Activated gamma-delta T cell treated with Interleukin-2 at 50 U/mL for 16 hours (primary cell): ENCODE measurements at places on chromosomes 4 and X.

GRCh38 chrX:22173966-22174365 is 98.7 kb upstream of the CBLL2 start:
- DNase-seq = no peak

GRCh38 chrX:15072259-15072658 is 197.6 kb downstream of the ASB9 start:
- DNase-seq = no peak

DNA sequence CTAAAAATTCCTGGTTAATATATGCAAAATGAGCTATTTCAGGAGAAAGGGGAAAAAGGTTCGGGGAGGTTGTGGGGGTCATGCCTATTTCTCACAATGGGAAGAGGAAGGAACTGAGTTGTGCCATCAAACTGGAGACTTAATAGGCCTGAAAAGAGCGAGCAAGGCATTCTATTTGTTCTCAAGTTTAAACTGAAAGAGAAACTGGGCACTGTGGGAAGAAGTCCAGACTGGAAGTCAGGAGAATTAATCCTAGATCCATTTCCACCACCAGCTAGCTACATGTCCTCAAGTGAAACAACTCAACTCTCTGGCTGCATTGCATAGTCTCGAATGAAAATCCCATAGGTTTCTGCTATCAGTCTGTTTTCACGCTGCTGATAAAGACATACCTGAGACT is 50.6 kb downstream of the PPARGC1A start:
- DNase-seq = no peak

- no peak for DNase-seq
Measured at GRCh38 chr4:77665381-77666069, 59.9 kb downstream of the CXCL13 start.

- DNase-seq = no peak
Measured at GRCh38 chrX:112512509-112512908, 167.2 kb downstream of the LHFPL1 start.

GRCh38 chrX:155645180-155645579 is 32.4 kb upstream of the TMLHE start:
- no peak for DNase-seq

DNA sequence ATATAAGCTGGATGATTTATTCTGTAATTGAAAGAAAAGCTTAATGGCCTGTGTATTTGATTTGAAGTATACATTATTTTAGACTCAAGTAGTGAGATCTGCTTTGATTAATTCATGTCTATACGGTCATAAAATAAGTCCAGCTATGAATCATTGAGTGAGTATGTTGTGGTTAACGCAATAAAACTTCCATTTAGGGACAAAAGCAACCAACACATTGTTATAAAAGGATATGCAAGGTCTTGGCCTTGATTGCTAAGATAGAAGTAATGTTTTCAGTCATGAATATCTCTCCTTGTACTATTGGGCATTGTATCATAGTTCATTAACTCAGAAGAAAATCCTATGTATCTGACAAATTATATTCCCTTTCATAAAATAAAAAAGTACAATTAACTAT is 162.1 kb downstream of the EPHA5 start:
- DNase-seq = no peak

DNA sequence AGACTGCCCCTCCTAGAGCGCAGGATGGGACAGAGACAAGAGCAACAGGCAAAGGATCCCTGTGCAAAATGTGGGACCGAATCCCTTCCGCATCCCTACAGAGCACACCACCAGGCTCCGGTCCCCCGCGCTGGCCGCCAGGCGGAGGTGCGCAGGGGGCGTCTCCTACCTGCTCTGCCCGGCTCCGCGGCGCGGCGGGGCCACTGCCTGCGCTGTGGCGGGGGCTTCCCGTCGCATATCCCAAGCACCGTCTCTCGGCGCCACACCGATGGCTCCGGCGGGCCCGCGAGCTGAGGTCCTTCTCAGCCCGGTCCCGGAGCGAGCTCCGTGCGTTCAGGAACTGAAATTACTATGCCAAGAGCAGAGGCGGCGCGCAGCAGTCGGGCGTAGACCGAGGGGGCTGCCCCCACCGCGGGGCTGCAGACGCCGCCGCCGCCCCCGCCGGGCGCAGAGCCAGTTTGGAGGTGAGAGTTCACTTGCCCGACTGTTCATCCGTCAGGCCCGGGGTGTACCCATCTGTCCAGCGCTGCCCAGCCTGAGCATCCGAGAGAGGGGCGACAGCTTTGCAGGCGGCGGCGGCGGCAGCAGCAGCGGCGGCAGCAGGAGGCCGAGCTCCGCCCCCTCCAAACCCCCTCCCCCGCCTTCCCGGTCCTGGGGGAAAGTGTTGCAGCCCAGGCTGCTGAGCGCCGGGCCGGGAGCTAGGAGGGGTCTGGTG is at the start of gene GPRIN3:
Gene GPRIN3, minus strand, starts transcription at position 355 of the 715 bp plus-strand sequence. CDS start 57,690 bp downstream, outside the sequence.
- DNase-seq = peak; percentile 54

GRCh38 chrX:18691431-18691830 is 16.0 kb upstream of the PPEF1 start:
- no peak for DNase-seq

GRCh38 chr4:138223231-138223910 is 18.8 kb downstream of the SLC7A11 start:
- no peak for DNase-seq

- no peak for DNase-seq
Measured at GRCh38 chr4:41568363-41568762, 30.4 kb downstream of the LIMCH1 start.

GRCh38 chrX:121106484-121107235 is 59.2 kb downstream of the GLUD2 start:
- DNase-seq = no peak

DNA sequence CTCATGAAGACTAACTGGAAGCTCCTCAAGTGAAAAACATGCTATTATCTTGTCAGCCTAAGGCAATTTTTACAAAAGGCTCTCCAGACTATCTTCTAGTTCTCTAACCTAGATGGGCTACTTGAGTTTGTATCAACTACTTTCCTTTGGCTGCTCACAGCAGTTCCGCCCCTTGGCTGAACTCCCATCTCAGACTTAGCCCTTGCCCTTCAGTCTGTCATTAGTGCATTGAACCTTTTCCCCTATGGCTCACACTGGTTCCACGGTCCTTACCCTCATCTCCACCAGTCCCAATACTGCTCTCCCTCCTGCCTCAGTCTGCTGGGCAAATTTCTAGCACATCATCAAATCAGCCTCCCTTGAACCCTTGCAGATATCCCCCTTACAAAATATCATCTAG is 362.3 kb downstream of the PPP1R2C start:
- DNase-seq = no peak

- no peak for DNase-seq
Measured at GRCh38 chrX:123525123-123525725, 207.6 kb downstream of the THOC2 start.

DNA sequence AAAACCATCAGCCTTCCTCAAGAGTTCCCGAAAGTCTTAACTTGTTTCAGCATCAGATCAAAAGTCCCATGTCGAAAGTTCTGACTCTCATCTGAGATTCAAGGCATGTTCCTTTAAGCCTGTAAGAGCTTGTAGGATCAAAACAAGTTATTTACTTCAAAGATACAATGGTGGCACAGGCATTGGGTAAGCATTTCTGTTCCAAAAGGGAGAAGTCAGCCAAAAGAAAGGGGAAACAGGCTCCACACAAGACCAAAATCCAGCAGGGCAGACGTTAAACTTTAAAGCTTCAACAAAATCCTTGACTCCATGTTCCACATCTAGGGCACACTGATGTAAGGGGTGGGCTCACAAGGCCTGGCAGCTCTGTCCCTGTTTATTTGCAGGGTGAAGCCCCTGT is 91.7 kb downstream of the FHDC1 start:
- no peak for DNase-seq

GRCh38 chr4:133188433-133189146 is 39.5 kb downstream of the PCDH10 start:
- DNase-seq = no peak

- DNase-seq = no peak
Measured at GRCh38 chr4:142923619-142924018, 77.5 kb upstream of the INPP4B start.
